ENCODE measurements at places on chromosomes 4 and X. TPM values are rescaled to one million over a fixed set of nuclear protein-coding genes. Genes with fewer than 3 reads are reported as not detected.

- no peaks in the 10 kb centered on the region for H3K36me3 ChIP-seq
- no peak overlapping the region for H3K27ac ChIP-seq
- H3K27me3 ChIP-seq: no peaks in the 10 kb centered on the region
- no peaks in the 10 kb centered on the region for H3K4me1 ChIP-seq
Measured at GRCh38 chr4:5198656-5199541, 147.6 kb downstream of the STK32B start.

GRCh38 chr4:80386281-80386886 lies 50.9 kb downstream of the CFAP299 start:
- no peak overlapping the region for H3K4me3 ChIP-seq
- H3K36me3 ChIP-seq: no peaks in the 10 kb centered on the region
- no peak overlapping the region for H3K27ac ChIP-seq
- H3K27me3 ChIP-seq: peaks cover 2% of the 10 kb centered on the region
- DNase-seq: no peak

The SOD3 gene
- total RNA-seq: not detected

DNA sequence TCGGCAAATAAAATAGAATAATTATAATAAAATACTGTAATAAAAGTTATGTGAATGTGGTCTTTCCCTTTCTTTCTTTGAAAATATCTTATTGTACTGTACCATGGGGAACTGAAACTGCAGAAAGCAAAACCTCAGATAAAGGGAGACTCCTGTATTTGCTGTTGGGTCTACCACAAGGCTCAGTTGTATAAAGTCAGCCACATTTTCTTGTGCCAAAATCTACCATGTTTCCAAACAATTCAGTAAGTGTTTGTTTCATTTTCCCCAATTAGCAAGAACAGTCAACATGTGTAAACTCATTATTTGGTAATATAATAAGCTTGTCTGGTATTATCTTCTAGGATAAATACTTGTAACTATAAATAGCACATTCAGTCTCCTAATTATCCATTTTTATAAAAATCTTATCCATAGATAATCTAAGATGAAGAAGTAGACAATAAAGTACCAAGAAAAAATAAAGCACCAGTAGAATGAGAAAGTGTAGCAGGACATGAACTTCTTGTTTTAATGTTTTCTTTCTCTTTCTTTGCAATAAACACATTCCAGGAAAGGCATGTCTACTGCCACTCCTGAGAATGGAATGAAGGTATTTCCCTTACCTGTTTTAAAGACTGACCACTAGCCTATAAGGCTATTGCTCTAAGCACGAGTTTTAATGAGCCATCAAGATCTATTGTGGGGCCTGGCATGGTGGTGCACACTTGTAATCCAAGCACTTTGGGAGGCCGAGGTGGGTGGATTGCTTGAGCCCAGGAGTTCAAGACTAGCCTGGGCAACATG lies 15.0 kb upstream of the OTUD4 start:
- H3K27ac ChIP-seq: no peak overlapping the region
- H3K36me3 ChIP-seq: no peaks in the 10 kb centered on the region
- H3K27me3 ChIP-seq: peaks cover 16% of the 10 kb centered on the region
- DNase-seq: no peak
- H3K4me3 ChIP-seq: no peak overlapping the region
- no peaks in the 10 kb centered on the region for H3K4me1 ChIP-seq

DNA sequence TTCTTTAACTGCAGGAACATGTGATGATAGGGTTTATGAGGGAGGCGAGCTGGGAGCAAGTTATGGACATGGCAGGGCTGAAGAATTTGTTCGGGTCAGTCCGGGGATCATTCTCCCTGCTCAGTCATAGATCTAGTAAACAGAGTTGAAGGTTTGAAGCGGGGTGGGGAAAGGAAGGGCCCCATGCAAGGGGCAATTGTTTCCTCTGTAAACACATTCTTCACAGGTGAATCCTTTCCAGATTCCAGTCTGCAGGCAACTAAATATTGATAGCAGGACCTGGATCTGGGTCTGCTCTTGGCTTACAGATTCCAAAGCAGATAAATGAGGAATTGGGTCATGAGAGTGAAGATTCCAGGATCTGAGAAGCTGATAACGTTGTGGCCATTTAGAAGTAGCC lies 44.3 kb upstream of the ARHGAP24 start:
- no peak for DNase-seq
- H3K36me3 ChIP-seq: no peaks in the 10 kb centered on the region
- H3K4me3 ChIP-seq: no peak overlapping the region
- H3K27ac ChIP-seq: no peak overlapping the region

The XG gene
- total RNA-seq: 0.65 TPM

GRCh38 chr4:182089326-182089725 lies 153.9 kb upstream of the TENM3 start:
- no peak overlapping the region for H3K4me3 ChIP-seq
- H3K4me1 ChIP-seq: no peaks in the 10 kb centered on the region
- no peaks in the 10 kb centered on the region for H3K27me3 ChIP-seq
- no peaks in the 10 kb centered on the region for H3K36me3 ChIP-seq

The RAB39B gene
- total RNA-seq: 11.4 TPM

The MAP3K15 gene
- total RNA-seq: 0.18 TPM

DNA sequence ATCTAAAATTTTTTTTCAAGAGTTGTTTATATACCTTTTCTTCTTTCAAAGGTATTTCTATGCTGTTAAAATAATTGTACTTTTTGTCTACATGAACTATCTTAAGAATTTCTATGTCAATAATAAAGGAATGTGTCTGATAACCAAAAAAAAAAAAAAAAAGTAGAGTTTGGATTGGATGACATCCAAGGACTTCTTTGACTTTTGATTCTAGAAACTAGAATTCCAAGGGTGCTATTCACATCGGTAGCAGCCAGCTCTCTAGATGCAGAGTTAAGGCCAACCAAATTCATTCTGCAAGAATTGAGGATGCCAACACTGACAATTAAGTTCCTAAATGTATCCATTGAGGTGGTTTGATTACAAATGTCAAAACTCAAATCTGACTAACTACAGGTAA lies 42.0 kb upstream of the PRKG2 start:
- no peaks in the 10 kb centered on the region for H3K4me1 ChIP-seq
- no peak for DNase-seq
- peaks cover 2% of the 10 kb centered on the region for H3K27me3 ChIP-seq
- H3K4me3 ChIP-seq: no peak overlapping the region
- no peak overlapping the region for H3K27ac ChIP-seq

DNA sequence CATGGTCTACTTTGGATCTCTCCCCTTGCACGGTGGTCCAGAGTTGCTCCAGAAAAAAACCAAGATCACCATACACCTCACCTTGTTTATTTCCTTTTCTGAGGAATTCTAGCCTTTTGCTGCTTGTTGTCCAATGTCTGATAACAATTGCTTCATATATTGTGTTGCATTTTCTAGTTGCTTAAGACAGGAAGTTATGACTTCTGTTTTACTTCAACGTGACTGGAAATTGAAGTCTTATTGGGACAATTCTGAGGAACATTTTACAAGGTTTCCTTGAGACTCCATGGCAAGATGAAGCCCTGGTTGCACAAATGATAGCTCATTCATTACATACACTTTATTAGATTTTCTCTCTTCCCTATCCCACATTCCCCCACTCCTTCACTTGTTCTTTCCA lies 5.2 kb downstream of the CXCL1 start:
- DNase-seq: no peak
- H3K4me3 ChIP-seq: no peak overlapping the region
- peaks cover 16% of the 10 kb centered on the region for H3K27me3 ChIP-seq
- H3K27ac ChIP-seq: no peak overlapping the region

The HMX1 gene
- total RNA-seq: not detected

DNA sequence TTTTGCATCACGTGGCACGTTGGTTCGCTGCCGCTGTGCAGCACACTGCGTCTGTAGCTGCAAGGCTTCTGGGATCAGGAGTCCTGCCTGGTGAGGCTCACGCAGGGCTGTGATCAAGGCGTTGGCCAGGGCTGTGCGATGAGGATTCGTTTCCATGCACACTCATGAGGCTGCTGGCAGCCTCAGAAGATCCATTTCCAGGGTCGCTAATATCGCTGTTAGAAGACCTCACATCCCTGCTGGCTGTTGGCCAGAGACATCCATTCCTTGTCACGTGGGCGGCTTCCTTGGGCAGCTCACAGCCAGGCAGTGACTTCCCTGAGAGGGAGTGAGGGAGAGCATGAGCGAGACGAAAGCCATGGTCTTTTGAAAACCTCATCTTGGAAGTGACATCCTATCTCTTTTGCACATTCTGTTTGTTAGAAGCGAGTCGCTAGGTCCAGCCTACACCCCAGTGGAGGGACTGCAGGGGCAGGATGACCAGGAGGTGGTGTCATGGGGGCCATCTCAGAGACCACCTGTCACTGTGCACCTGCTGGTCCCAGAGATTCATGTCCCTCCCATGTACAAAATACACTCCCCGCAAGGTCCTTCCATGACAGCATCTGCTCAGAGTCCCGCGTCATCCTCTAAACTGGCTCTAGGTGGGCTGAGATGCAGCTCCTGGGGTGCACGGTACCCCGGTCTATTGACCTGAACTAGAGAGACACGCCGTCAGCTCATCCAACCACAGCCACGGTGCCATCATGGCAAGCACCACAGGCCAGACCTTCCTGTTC lies 12.2 kb downstream of the RGS12 start:
- H3K4me1 ChIP-seq: peaks cover 30% of the 10 kb centered on the region
- H3K27me3 ChIP-seq: peaks cover 4% of the 10 kb centered on the region
- H3K4me3 ChIP-seq: no peak overlapping the region
- H3K27ac ChIP-seq: no peak overlapping the region
- no peaks in the 10 kb centered on the region for H3K36me3 ChIP-seq

- DNase-seq: no peak
- H3K27ac ChIP-seq: no peak overlapping the region
- H3K36me3 ChIP-seq: no peaks in the 10 kb centered on the region
- H3K4me3 ChIP-seq: no peak overlapping the region
- no peaks in the 10 kb centered on the region for H3K4me1 ChIP-seq
Measured at GRCh38 chr4:54118850-54119589, 19.1 kb downstream of the GSX2 start.

DNA sequence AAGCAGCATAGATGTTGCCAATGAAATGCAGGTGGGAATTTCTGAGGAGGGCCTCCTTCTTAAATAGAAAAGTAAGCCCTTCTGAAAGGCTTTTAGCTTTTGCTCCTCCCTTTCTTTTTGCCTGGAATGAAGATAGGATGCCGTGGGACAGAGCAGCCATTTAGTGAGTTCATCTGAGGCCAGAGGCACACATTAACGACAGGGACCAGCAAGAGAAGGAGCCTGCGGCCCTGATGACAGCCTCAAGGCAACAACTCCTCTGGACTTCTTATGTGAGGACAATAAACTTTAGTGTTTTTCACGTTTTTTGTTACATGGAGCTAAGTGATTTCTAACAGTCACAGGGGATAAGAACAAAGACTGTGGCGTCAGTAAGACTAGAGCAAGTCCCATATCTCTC lies 1.1 kb upstream of the BDH2 start:
- H3K4me1 ChIP-seq: peaks cover 28% of the 10 kb centered on the region
- no peak overlapping the region for H3K27ac ChIP-seq
- no peak for DNase-seq
- H3K36me3 ChIP-seq: peaks cover 6% of the 10 kb centered on the region
- no peak overlapping the region for H3K4me3 ChIP-seq

The CCSER1 gene
- not detected for total RNA-seq

DNA sequence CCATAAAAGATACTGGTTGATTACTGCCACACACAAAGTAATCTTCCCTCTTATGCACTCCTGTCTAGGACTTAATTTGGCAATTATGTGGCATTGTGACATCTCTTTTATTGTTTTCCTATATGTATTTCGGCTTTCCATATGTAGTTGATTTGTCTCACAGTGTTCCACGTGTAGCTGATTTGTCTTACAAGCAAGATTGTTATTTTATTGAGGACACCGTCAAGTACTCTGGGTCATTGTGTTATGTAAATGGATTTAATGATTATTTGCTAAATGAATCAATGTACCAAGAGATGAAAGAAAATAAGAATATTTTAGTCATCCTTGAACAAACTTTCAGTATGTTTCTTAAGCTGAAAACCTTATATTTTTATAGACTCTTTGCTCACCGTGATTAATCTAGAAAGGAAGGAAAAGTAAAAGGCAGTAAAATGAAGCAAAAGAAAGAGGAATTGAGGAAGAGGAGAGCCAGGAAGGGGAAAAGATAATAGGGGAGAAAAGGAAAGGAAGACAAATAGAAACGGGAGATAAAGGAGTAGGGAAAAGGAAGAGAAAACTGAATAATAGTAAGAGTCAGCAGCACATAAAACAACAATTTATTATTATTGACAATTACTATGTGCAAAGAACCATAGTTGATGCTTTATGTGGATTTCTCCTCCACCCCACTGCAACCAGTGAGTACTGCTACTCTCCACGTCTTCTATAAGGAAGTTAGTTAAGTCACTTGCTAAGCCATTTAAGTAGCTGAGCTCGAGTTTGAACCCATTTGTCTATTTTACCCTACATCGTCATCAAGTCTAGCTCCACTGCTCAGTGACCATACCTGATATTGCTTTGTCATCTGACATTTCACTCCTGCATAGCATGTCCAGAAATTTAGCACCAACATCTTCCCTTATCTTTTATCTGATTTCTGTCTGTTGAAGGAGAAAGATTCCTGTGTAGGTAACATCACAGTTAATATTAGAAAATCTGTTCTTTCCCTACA lies 336.5 kb downstream of the BMPR1B start:
- DNase-seq: no peak
- no peaks in the 10 kb centered on the region for H3K36me3 ChIP-seq
- H3K4me3 ChIP-seq: no peak overlapping the region
- H3K4me1 ChIP-seq: no peaks in the 10 kb centered on the region
- peaks cover 7% of the 10 kb centered on the region for H3K27me3 ChIP-seq
- H3K27ac ChIP-seq: no peak overlapping the region

DNA sequence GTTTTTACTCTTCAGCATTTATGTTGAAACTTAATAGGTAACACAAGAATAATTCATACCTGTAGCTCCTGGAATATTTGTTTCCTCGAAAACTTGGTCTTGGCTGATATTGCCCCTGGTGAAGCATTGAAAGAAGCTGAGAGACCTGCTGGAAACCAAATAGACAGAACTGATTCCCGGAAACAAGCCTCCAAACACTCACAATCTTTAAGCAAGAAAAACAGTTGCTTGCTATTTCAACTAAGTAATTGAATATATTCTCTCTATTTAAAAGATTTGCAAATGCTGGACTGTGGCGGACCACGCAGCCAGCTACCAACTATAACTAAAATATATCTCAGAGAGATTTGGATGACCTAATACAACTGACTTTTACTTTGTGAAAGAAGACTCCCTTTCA lies 3.6 kb downstream of the PCDH18 start:
- H3K36me3 ChIP-seq: no peaks in the 10 kb centered on the region
- H3K27ac ChIP-seq: no peak overlapping the region
- DNase-seq: no peak

Measured in activated T-helper 1 cell treated with anti-CD3 and anti-CD28 coated beads, Interleukin-12 subunit alpha, Interleukin-12 subunit beta, Interleukin-2, Interleukin-4 antibody, amounts not matched to agents 30 ng/mL and 10 ng/mL and 1 ng/mL, durations not matched to agents 14 hours and 24 hours and 36 hours (primary cell).